AG04450 (cell line): ENCODE measurements at places on chromosomes 4 and X. TPM values are rescaled to one million over a fixed set of nuclear protein-coding genes. Genes with fewer than 3 reads are reported as not detected.

The L1CAM gene
- 0.06 and 0.10 TPM in 2 replicates for polyA plus RNA-seq

The GPR119 gene
- polyA plus RNA-seq = not detected in 2 replicates

The MAGT1 gene
- 74.4 and 92.7 TPM in 2 replicates for polyA plus RNA-seq

The HELT gene
- polyA plus RNA-seq = not detected in 2 replicates

The USP17L25 gene
- not detected in 2 replicates for polyA plus RNA-seq
